ENCODE measurements at places on chromosomes 7 and 10.

- DNase-seq, result no peak
Observed at GRCh38 chr7:7098280-7098818, 84.0 kb upstream of the C1GALT1 start.

DNA sequence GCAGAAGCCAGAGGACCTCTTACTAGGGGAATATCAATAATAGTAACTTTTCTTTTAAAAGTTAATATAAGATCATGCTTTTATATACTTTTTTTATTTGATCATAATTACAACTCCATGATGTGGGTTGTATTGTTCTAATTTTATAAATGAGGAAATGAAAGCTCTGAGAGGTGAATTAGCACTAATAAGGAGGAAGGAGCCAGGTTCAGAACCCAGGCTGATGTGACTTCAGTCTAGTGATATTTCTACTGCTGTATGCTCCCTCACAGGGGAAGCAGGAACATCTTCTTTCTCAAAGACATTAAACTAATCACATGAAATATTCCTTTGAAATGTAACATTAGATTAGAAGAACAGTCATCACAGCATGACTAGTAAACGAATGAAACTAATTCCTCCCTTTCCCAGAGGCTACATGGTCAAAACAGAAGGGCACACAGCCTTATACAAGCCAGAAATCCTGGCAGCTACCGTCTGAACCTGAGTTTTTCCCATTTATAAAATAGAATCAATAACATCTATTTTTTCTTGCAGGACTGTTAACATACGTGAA lies 81.4 kb upstream of the GJD4 start:
- no peak for DNase-seq

DNA sequence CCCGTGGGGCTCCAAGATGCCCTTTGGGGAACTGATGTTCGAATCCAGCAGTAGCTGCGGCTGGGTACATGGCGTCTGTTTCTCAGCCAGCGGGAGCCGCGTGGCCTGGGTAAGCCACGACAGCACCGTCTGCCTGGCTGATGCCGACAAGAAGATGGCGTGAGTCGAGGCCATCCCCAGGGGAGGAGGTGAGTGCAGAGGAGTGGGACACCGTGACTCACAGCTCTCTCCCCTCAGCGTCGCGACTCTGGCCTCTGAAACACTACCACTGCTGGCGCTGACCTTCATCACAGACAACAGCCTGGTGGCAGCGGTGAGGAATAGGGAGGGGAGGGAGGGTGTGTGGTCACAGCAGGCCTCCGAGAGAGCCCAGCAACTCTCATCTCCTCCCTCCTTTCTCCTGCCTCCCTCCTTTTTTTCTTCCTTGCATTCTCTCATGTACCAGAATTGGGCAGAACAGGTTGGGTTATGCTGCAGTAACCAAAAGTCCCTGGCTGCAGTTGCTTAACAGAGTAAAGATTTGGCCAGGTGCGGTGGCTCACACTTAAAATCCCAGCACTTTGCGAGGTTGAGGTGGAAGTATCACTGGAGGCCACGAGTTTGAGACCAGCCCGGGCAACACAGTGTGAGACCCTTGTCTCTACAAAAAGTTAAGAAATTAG lies 16.5 kb downstream of the ARPC1B start:
- no peak for DNase-seq

DNA sequence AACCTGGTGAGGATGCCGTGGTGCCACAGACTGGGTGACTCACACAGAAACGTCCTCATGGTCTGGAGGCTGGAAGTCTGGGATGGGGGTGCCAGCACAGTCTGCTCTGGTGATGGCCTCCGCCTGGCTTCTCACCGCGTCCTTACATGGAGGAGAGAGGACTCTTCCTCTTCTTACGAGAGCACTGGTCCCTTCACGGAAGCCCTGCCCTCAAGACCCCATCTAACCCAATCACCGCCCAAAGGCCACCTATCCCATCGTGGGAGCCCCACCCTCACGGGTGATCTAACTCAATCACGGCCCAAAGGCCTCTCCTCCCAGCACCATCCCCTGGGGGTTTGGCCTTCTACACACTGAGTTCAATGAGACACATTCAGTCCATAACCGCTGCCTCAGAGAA lies 137.7 kb downstream of the PTPRN2 start:
- DNase-seq, result no peak

DNA sequence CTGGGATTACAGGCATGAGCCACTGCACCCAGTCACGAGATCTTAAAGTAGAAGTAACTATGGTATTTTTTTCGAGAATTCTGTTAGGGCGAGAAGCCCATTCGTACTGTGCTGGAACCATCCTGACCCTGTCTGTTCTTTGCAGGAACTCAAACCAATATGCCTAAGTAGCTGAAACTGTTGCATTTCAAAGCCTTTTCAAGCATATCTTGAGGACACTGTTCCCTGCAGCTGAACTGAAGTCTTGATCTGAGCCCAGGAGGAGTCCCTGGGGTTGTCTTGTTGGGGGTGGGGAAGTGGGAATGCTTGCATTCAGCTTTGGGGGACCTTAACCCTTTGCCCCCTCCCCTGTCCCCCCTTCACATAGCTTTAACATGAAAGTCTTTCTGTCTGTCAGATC lies 61.5 kb downstream of the CUX1 start:
- DNase-seq, result no peak

- DNase-seq, result no peak
Observed at GRCh38 chr7:55260676-55261385, 104.3 kb upstream of the LANCL2 start.

- no peak for DNase-seq
Observed at GRCh38 chr7:159149488-159149887, 4.8 kb upstream of the VIPR2 start.

- DNase-seq, result no peak
Observed at GRCh38 chr7:137655804-137656203, 191.0 kb downstream of the DGKI start.

GRCh38 chr7:39987641-39988347 lies 37.7 kb downstream of the CDK13 start:
- DNase-seq, result no peak

GRCh38 chr7:148964483-148965267 lies 63.6 kb downstream of the PDIA4 start:
- no peak for DNase-seq

- no peak for DNase-seq
Observed at GRCh38 chr10:43878386-43878785, 229.7 kb upstream of the ZNF32 start.

GRCh38 chr7:2781636-2782035 lies 62.5 kb downstream of the GNA12 start:
- DNase-seq, result no peak

- no peak for DNase-seq
Observed at GRCh38 chr10:60808036-60808435, 29.8 kb downstream of the CDK1 start.

- no peak for DNase-seq
Observed at GRCh38 chr7:21103426-21104123, 316.9 kb upstream of the SP8 start.

GRCh38 chr10:71124921-71125748 lies 87.2 kb upstream of the UNC5B start:
- no peak for DNase-seq

- DNase-seq, result no peak
Observed at GRCh38 chr7:46885167-46885566, 696.7 kb downstream of the TNS3 start.

- DNase-seq, result no peak
Observed at GRCh38 chr7:31758755-31759154, 71.7 kb downstream of the PPP1R17 start.

DNA sequence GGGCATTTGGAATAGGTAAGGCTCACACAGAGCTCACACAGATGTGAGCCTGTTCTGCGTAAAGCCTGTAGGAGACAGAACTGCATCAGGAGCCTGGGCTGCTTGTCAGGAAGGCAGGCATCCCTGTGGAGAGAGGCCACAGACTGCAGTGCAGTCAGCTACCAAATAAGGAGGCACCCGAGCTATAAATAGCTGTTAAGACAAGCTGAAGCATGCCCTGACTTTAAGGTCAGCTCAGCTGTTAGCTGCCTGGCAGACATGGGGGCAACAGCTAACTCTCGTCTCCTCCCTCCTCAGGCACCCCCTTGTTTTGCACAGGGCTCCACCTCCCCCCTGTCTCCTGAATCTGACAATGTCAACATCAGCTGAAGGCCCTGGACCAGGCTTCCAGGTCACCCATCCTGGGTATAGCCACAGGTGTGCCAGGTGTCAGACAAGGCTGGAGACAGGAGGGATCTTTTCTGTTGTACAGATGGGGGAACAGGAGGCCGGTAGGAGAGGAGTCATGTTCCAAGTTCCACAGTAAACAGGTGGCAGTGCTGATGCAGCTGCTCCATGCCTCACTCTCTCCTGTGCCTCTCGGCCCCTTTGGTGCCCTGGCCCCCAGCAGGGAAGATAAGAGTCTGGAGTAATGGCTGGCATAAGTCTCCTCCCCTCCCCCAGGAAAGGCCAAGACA lies 27.6 kb upstream of the MKRN1 start:
- no peak for DNase-seq

GRCh38 chr10:45093945-45094344 lies 93.2 kb downstream of the ZNF22 start:
- DNase-seq, result no peak

DNA sequence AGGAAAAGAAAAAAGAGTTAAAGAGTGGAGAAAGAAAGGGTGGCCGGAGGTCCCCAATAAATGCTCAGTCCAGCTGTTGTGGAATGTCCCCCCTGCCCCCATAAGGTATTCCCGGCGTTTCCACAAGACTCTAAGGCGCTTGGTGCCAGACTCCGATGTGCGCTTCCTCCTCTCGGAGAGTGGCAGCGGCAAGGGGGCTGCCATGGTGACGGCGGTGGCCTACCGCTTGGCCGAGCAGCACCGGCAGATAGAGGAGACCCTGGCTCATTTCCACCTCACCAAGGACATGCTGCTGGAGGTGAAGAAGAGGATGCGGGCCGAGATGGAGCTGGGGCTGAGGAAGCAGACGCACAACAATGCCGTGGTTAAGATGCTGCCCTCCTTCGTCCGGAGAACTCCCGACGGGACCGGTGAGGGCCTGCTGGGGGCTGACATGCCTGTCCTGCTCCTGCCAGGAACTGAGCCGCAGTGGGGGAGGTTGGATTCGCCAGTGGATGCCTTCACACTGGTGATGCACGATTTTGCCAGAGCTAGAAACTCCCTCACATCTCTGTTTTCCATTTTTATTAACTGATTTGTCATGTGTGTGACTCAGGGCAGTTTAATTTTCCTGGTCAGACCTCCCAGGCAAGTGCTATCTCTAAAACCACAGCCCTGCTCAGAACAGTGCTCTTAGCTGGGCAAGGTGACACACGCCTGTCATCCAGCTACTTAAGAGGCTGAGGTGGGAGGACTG lies 34.2 kb downstream of the TACR2 start:
- DNase-seq, result no peak

DNA sequence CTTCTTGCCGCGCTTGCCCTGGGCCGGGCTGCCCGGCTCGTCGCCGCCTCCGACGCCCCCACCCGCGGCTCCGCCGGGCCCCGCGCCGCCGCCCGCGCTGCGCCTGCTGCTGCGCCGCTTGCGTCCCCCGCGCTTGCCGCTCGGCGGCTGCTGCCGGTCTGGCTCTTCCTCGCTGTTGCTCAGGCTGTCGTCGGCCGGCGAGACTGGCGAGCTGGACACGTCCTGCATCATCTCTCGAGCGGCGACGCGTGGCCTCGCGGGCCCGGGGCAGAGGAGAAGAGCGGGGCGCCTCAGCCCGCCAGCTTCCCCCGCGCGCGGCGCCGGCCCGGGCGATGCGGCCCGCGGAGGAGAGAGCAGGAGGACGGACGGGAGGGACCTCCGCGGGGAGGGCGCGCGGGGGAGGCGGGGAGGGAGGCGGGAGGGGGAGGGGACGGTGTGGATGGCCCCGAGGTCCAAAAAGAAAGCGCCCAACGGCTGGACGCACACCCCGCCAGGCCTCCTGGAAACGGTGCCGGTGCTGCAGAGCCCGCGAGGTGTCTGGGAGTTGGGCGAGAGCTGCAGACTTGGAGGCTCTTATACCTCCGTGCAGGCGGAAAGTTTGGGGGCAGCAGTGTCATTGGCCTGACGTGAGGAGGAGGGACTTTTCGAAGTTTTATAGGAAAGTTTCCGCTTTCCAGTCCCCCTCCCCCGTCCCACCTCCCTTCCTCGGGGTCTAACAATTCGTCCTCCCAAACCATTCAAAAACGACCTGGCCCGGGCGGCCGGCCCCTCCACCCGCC lies at the start of gene TWIST1:
TSS of gene TWIST1 (minus strand) at position 546 of the 779 bp plus-strand sequence. CDS start at position 231, 315 bp downstream.
- DNase-seq, result no peak

DNA sequence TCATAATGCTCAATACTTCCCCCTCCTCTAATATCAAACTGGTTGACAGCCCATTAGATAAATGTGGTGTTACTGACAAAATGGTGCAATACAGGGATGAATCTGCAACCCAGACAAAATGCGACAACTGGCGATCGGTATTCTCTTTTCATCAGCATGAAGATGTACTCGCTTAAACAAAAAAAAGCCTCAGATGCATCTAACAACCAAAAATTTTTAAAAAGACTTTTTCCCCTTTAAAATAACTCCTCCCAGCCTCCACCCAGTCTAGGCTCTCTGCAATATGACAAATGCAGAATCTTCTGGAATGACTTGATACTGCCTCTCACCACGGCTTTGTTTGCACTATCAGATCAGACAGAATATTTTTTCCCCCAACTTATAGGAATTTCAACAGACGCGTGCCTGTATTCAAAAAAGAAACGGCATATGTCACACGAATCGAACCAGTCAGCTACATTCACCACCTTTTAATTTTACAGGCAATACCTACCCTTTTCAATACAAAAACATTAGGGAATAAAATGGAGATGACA lies 1.2 kb downstream of the YWHAG start:
- no peak for DNase-seq

DNA sequence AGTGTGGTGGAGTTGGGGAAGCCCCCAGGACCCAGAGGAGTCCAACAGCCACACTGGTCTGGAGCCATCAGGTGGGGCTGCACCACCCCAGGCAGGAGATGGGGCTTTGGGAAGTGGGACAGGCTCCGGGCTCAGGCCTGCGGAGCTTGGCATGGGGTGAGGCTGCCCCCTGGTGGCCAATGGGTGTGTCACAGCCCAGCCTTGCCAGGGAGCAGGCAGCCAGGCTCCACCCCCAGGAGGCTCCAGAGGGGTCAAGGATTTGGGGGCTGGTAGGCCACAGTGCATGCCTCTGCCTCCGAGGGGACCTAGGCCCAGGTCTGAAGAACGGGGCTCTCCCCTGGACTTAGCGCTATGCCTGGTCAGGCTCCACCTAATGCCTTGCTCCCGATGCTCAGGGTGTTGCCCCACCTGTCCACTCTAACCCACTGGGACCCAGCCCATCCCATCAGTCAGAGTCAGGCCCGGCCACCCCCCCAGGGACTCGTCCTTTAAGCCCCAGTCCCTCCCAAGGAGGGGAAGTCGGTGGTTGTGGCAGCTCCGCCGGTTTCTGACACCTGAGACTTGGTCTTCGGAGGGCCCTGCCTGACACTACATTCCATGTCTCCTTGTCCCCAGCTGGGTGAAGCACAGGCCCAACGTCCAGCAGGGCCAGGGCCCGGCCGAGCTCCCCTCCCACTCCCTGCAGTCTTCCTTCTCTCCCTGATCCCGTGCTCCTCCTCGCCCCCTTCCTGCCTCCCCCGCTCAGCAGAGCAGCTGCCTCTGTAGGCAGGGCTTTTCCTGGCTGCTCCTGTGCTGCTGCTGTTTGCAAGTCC lies 11.3 kb upstream of the SAMD8 start:
- peak; percentile 80 for DNase-seq

- DNase-seq, result no peak
Observed at GRCh38 chr10:20768843-20769242, 128.3 kb downstream of the NEBL start.

Measured in activated T-cell treated with anti-CD3 and anti-CD28 coated beads, Interleukin-2, amount 50 U/mL, for 72 hours (primary cell).